ENCODE measurements at places on chromosomes 4 and X.

- DNase-seq, result peak; percentile 81
Measured at GRCh38 chr4:76897536-76898384, at the start of gene SOWAHB. Gene SOWAHB (minus strand): TSS chr4:76898144. CDS start chr4:76897849, 295 bp downstream.

DNA sequence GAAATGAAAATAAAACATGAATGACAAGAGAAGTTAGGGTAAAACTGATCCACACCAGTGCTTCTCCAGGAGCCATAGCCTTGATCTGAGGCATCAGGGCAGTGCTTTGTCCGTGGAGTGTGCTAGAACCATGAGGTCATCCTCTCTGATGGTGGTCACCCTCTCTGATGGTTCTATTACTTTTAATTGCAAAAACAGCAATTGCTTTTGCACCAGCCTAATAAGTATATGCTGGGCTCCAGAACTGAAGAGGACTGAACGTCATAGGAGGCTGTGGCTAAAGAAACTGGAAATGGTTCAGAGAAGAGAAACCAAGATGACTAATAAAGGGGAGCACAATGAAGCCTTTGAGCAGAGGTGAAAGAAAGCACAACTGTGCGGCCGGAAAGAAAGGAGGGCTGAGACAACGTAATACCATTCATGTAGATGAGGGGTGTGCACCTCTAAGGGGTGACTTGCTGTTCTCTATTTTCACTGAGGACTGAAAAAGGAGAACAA, 17.0 kb upstream of the TMEM154 start:
- DNase-seq, result no peak

- no peak for DNase-seq
Measured at GRCh38 chr4:40685300-40685699, 55.6 kb upstream of the RBM47 start.

DNA sequence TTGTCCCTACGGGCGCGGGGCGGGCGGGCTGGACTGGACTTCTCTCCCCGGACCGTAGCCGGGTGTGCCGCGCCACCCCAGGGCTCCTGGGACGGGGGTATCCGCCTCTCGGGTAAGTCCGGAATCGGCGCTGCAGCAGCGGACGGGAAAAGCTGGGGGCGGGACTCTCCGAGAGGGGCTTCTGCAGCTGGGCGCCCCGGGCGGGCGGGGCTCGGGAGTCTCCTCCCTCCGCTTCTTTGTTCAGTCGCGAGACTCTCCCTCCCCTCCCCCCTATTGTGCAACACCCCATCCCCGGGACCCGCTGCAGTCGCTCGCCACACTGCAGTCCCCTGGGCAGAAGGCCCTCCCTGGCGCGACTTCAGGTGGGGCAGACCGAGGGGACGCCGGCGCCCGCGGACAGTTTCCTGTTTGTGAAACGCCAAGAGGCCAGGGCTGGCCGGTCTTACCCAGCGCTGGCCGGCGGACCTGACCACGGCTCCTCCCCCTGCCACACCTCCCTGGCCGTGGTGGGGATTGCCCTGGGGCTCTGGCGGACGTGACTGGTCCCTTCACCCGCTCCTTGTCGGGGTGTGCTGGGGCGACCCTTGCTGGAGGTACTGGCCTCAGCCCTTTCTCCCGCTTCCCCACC, 966 bp downstream of the CCNG2 start:
- peak; percentile 73 for DNase-seq

DNA sequence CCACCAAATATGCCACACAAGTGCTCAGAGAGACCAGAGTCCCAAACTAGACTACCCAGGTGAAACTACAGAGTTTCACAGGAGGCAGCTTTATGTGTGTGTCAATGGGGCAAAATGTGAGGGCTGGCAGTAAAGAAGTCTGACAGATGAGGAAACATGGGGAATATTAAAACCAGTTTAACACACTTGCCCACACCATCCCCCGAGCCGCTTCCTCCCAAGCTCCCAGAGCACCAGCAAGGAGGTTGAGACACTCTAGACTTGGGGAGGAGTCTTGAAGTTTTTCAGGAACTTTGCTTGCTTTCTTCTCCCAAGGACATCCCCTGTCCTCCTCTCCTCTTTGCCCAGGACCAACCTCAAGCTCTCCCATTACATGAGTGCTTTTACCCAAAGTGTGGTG, 94.7 kb upstream of the SPRY1 start:
- DNase-seq, result no peak

GRCh38 chr4:41751449-41752061, 3.0 kb upstream of the PHOX2B start:
- DNase-seq, result no peak

- no peak for DNase-seq
Measured at GRCh38 chrX:130741584-130741983, 161.4 kb downstream of the ENOX2 start.

- DNase-seq, result no peak
Measured at GRCh38 chr4:153207567-153207966, 3.3 kb downstream of the TRIM2 start.

- peak; percentile 32 for DNase-seq
Measured at GRCh38 chr4:139619644-139620043, 46.0 kb upstream of the MGST2 start.

DNA sequence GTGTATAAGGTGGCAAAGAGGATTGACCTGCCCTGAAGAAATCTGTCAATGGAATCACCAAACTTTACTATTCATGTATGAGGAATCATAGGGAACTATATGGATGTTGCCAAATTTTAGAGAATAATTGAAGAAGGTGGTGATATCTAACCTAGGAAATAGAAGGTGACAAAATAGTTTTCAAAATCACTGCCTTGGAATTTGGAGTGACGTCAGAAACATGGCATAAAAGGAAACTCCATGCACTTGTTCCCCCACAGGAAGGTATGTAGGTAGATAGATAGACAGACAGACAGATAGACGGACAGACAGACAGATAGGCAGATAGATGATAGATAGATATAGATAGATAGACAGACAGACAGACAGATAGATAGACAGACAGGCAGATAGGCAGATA, 793.9 kb upstream of the AMOT start:
- no peak for DNase-seq

- DNase-seq, result no peak
Measured at GRCh38 chrX:63101879-63102620, 249.1 kb downstream of the SPIN4 start.

DNA sequence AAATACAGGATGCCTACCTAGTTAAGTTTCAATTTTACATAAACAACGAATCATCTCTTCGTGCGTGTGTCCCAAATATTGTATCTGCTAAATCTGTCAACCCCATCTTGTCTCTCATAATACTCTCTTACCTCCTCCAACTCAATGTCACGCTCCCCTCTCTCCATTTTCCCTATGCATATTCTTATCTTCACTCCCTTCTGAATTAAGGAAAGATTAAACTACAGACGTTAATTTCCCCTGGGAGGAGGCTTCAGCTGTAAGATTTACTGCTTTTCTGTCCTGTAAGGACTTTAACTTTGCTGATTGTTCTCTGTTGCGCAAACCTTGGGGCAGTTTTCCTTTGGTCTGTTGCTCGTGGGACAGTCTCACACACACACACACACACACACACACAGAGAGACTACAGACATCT, 455 bp upstream of the ABCB7 start:
- DNase-seq, result no peak

GRCh38 chrX:64205441-64205734, at the start of gene AMER1:
Gene AMER1 (minus strand): TSS chrX:64205708. CDS start chrX:64193286, 12,422 bp downstream.
- DNase-seq, result no peak

- DNase-seq, result peak; percentile 66
Measured at GRCh38 chr4:2220016-2220630, 21.8 kb downstream of the HAUS3 start.

- no peak for DNase-seq
Measured at GRCh38 chr4:69523385-69524132, 27.9 kb upstream of the UGT2B4 start.

- DNase-seq, result no peak
Measured at GRCh38 chr4:10866666-10867065, 182.1 kb upstream of the CLNK start.

- DNase-seq, result peak; percentile 68
Measured at GRCh38 chrX:37349221-37350033, at the start of gene PRRG1. Gene PRRG1 (plus strand): TSS chrX:37349364. CDS start chrX:37406250, 56,886 bp downstream.

DNA sequence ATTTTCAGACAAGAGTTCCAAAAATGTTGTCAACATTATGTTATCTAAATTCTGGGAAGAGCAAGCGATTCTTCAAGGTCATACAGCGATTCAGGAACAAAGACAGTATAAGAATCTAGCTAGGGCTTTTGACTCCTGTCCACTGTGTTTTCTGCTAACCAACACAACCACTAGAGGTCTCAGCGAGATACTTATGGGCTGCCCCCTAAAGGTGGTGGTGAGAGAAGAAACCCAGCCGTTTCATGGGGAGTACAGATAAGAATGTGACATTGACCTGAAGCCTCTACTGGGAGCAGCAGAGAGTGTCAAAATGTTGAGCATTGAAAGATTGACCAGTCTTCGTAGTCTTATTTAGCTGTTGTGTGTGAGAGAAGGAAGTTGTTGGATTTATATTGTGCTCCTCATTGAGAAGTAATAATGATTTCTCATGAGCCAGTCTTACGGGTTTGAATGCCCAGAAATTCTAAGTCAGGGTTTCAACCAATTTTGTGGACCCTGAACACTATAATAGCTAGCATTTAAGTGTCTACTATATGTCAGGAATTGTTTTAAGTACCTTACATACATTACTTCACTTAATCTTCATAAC, 168.3 kb downstream of the SPRY1 start:
- DNase-seq, result peak; percentile 83

DNA sequence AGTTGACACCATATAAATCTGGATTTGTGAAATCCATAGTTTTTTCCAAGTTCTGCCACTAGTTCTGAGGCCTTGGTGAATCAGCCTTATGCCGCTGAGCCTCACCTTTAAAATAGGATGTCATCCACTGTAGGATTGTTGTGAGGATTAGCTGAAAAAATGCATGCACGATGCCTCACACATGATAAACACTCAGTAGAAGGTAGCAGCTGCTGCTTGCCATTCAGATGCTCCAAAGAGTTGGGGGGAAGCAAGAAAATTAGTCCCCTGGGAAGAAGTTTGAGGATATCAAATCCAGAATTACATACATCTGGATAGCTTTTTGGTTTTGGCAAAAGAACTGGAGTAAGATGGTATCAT, 7.4 kb downstream of the MMAA start:
- DNase-seq, result no peak

DNA sequence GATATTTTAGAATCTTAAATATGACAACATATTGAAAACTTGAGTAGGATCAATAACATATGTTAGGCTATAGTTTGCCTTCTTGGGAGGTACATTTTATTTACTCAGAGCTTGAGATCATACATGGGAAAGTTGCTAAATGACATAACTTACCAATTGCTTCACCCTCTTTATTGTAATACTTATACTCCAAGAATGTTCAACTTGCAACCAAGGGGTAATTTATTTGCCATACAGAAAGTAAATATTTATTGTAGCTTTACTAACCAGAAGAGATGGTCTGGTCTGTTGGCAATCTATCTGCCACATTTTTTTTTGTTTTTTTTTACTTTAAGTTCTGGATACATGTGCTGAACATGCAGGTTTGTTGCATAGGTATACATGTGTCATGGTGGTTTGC, 426.6 kb downstream of the ARHGAP24 start:
- DNase-seq, result no peak

Data from LoVo (cell line).